ENCODE measurements at places on chromosomes 5 and 9.
A peak's percentile ranks its signal among the peaks of the same experiment; 100 is the strongest.

GRCh38 chr5:132215329-132215728 is 12.3 kb downstream of the P4HA2 start:
- DNase-seq: no peak

DNA sequence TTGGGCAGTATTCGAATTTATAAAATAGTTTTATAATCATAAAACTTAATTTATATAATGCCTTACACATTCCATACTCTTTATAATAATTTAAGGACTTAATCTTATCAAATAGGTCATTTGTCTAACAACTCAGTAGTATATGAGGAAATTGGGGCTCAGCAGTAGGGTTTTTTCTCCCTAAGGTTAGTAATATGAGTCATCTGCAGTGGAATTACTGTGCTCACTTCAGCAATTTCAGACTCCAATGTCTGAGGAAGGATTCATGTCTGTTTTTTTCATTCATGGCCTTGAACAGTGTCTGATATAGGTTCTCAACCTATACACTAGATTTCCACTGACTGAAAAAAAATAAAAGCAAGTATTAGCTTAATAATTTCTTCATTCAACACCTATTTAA is 7.4 kb downstream of the DMRTA1 start:
- DNase-seq: no peak

- no peak for DNase-seq
Observed at GRCh38 chr5:139212486-139212885, 14.3 kb upstream of the SIL1 start.

GRCh38 chr5:55226934-55227663 is at the start of gene MCIDAS:
MCIDAS (minus strand) TSS chr5:55227315; CDS start chr5:55227138, 177 bp downstream.
- DNase-seq: peak; percentile 29

DNA sequence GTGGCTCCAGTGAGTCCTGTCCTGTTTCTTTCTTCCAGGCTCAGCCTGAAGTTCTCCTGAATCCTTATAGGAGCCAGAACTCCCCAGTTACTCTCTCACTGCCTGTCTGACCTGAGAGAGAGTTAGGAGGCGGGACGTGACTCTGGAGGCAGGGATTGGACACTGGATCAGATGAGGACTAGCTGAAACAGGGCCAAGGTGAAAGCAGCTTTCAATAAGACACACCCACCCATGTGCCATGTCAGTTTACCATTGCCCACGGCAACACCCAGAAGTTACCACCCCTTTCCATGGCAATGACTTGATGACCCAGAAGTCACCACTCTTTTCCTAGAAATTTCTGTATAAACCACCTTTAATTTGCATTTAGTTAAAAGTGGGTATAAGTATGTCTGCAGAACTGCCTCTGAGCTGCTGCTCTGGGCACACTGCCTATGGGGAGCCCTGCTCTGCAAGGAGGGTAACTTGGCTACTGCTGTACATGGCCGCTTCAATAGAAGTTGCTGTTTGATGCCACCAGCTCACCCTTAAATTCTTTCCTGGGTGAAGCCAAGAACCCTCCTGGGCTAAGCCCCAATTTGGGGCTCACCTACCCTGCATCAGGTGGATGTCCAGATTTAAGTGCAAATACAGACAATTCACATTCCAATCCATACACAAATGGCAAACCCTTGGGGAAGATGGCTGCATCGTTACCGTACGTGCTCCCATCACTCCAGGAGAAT is 13.7 kb downstream of the FCN2 start:
- no peak for DNase-seq

GRCh38 chr9:108743901-108744371 is 111.8 kb downstream of the ACTL7B start:
- DNase-seq: no peak

DNA sequence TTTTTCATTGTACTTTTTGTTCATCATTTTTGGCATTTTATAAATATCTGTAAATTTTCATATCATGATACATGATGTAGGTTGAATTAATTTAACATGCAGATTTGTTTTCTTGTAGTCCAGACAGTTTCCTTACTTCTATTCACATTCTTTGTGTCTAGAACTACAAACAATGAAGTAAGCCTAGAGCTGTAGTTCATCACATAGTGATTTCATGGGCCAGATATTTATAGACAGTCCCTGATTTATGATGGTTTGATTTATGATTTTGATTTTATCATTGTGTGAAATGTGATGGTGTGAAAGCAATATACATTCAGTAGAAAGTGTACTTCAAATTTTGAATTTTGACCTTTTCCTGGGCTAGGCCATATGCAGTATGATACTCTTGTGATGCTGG is 139.0 kb downstream of the ARHGEF28 start:
- DNase-seq: no peak

- no peak for DNase-seq
Observed at GRCh38 chr9:17813798-17814197, 234.9 kb downstream of the SH3GL2 start.

GRCh38 chr5:38681029-38681706 is 124.7 kb upstream of the LIFR start:
- DNase-seq: no peak

DNA sequence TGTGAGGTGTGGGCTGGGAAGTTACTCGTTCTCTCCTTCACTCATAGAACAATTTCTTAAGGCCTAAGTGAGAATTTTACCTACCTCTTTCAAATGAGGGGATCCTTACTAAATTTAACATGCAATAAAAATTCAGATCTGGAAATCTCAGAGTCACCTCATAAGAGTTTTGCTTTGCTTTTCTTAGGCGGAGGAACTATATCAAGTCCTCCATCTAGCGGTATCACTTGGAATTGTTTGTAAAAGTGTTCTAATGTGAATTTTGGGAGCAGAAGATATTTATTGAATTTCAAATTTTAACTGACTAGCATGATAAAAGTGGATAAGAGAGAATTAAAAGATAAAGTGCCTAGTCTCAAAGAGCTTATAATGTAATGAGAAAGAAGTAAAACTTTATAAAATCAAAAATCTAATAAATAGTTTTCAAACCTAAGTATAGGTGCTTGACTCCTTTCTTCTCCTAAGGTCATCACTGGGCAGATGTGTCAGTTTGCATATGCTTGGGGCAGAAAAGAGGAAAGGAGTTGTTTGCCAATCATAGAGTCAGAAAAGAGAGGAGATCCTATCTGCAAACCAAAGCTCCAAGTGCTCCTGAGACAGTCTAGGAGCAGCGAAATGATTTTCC is 145.7 kb upstream of the DAB2 start:
- DNase-seq: no peak

GRCh38 chr9:88534456-88535225 is at the start of gene NXNL2:
NXNL2 (plus strand) TSS chr9:88535178; CDS start chr9:88535435, 257 bp downstream.
- peak; percentile 40 for DNase-seq

DNA sequence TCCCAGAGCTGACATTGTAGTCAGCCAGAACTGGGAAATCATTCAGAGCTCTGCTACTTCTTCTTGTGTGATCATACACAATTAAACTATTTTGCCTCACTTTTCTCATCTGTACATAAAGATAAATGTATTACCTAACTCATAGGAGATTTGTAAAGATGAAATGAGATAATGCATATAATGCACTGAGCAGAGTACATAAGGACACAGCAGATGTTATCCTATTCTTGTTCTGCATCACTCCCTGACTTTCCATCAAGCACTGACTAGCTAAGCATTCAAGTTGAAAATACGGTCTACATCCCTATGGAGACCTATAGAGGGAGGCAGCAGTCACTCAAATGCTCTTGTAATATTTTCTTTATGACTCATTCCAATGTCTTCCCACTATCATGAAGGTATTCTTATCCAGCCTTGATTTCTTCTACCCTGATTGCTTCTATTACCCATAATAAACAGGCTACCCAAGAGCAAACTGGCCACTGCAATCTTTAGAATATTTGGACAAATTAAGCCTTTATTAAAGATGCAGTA is 16.3 kb upstream of the PRR16 start:
- no peak for DNase-seq

GRCh38 chr5:143558048-143558447 is 154.6 kb upstream of the NR3C1 start:
- no peak for DNase-seq

DNA sequence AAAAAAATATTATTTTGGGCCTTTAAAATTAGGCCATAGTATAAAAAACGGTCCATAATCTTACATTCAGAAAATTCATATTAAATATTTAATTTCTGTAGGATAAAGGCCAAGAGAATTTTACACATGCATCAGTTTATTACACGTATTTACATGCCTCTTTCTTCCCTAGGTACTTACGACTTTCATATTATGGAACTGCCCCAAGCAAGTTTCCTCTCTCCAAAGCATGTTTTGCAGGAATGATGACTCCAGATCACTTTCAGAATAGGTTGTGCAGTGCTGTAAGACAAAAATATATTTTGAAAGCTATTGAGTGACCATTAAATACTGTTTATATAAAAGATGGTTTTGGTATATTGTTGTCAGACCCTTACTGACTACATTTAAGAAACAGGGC is 61.8 kb downstream of the WDR36 start:
- DNase-seq: no peak

DNA sequence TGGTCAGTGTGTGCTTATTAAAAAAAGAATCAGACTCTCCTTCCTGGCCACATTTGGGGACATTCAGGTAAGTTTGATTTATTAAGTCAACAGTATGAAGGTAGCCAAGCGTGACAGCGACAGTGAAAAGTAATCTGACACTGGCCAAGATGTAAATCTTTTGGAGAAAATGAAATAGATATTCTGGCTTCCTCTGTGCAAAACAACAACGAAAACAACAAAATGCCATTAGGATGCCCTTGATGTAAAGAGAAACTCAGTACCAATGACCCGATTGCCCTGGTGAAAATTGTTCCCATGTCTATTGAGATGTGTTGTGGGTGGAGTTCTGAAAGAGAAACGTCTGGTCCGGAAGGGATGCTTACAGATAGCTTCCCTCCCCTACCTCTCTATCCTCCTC is 267.8 kb downstream of the MAT2B start:
- no peak for DNase-seq

GRCh38 chr5:125151150-125151900 is 404.9 kb upstream of the ZNF608 start:
- no peak for DNase-seq

DNA sequence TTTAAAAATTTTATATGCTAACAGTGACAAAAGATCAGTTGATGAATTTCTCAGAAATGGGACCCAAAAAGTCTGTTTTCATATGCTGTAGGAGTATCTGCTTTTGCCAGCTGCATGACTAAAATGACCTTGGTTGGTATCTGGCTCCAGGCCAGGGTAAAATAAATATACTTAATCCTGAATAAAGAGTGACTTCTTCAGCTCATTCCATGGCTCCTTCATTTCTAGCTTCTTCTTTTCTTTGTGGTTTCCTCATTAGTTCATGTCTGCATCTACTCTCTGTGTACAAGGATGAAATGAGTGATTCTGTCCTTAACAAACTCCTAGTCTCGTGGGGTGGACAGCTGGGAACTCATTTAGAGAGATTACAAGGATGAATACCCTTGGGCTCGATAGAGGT is 36.0 kb downstream of the RCL1 start:
- no peak for DNase-seq

GRCh38 chr5:84372066-84372695 is 12.5 kb downstream of the EDIL3 start:
- DNase-seq: no peak

DNA sequence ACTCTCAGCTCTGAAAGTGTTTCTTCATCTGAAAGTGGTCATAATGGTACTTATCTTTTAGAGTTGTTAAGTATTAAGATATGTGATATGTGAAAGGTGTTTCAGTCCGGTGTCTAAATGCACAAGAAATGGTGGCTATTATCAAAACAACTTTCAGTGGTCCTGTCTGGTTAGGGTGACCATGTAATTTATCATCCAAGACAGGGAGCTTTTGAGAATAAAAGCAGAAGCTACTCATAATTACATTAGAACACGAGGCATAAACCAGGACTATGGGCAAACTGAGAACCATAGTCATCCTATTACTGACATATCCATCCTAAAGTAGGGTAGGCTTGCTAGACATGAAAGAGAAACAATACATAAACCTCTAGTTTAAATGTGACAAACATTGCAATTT is 418.1 kb upstream of the SEMA6A start:
- no peak for DNase-seq

GRCh38 chr5:150067405-150067960 is 18.9 kb downstream of the CSF1R start:
- DNase-seq: no peak

GRCh38 chr5:61897251-61897650 is 408.8 kb upstream of the KIF2A start:
- no peak for DNase-seq

GRCh38 chr5:175800656-175801081 is 70.7 kb upstream of the CPLX2 start:
- no peak for DNase-seq

DNA sequence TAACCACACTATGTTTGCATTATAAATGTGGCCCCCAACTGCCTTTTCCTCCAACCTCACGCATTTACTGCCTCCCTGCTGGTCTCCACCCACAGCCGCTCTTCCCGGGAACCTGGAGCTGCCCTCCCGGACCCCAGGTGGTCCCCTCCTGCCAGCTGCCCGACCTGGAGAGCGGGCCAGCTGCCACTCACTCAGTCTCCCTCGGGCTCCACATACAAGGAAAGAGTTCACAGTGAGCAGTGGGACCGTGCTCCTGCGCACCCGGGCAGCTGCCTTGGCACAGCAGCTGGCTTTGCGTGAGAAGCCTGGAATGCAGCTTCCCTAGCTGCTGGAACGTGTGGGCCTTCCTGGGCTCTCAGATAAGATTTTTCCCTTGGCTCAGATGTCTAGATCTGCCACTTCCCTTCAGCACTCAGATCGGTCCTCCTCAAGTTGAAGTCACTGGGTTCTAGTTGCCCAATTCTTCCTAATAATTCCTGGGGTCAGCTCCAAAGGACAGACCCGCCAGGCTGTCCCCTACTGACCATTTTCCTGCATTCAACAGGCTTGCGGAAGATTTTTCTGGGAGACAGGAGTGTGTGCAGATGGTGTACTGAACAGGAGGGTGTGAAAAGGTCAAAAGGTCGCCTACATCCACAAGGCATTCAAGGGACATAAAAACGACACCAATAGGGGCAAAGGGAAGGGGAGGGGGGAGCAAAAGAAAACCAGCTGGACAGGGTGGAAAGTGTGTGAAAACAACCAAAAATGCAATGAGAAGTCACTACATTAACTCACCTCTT is 69.1 kb downstream of the MYO10 start:
- DNase-seq: no peak

DNA sequence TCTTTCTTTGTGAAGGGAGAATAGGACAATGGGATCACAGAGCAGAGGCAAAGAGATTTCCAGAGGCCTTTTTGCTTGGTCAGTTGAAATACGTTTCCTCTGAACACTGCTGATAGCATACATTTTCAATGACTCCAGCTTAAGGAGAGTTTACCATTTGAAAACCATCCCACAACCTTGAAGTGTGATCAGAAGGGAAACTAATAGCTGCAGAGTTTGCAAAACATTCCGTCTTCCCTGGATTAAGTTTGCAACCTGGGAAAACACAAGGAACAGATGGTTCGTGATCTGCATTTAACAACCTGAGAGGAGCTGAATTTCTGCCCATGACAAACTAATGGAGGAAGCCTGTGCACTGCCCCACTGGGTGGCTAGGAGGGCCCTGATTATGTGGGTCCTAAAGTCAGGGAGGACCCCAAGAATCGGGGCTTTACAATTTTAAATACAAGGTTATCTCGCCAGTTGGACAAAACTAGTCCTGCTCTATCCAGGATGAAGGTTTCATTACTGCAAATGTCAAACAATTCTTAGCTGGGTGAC is 35.6 kb downstream of the MTX3 start:
- DNase-seq: no peak

- peak; percentile 42 for DNase-seq
Observed at GRCh38 chr5:42057254-42057690, 132.2 kb downstream of the FBXO4 start.

- no peak for DNase-seq
Observed at GRCh38 chr5:74282490-74282889, 358.0 kb downstream of the ENC1 start.

Data from T follicular helper cell (primary cell).